ENCODE measurements at places on chromosomes 4 and X.
A peak's percentile ranks its signal among the peaks of the same experiment; 100 is the strongest.

DNA sequence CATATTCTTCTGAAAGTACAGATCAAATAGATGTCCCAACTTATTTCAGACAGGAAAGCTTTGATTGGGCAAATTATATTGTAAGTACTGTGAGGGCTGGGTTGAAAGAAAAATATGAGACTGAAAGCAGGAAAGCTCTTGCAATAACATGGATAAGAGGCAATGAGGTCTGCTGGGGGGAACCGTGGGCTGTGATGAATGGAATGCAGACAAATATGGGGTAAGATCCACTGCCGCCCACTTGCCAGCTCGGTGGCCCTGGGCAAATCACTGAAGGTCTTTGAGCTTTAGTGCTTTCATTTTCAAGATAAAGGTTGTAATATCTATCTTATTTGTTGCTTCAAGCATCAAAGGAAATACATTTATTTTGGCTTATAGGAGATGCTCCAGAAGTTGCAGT is 51.0 kb downstream of the AGA start:
- no peak for DNase-seq

DNA sequence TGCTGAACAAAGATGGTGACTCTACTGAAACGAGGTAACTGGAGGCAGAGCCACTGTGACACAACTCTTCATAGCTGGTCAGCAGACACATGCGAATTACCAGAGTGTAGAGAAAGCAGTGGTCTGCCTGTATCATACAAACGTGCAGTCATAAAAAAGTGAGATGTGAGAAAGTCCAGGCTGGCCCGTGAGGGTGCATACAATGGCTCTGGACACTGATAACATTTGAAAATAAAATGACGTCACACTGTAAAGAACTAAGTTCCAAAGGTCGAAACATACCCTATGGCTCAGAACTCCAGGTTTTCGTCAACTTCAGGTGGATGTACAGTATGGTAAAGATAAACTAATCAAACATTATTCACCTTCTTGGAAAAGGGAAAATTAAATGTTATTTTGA is 95.7 kb downstream of the SHISA3 start:
- DNase-seq: no peak

DNA sequence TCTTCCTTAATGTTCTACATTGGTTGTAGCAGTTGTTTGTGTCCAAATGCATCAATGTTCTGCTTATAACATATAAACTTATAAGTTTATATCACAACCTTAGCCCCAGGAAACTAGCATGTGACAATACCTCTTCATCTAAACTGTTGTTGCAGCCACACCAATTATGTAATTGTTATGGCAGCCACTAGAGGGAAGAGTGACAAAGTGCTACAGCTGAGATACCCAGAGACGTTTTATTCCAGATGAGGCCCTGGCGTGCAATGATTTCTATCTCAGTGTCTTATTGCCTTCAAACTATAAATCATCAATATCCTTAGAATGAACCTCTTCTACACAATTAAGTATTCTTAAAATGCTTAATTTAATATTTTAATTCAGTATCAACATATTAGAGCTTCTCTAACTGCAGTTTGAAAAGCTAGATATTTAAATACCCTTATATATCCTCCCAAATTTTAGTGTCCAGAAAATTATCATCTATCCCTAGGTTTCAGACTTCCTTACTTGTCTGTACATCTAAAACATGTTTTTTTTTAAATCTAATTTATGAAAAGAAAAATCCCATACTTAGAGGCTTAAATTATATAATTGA is 171.6 kb downstream of the PCDH10 start:
- DNase-seq: peak; percentile 16

- DNase-seq: no peak
Observed at GRCh38 chr4:56658528-56658927, 22.6 kb downstream of the HOPX start.

GRCh38 chrX:129158505-129158904 is 364.8 kb downstream of the SMARCA1 start:
- no peak for DNase-seq

DNA sequence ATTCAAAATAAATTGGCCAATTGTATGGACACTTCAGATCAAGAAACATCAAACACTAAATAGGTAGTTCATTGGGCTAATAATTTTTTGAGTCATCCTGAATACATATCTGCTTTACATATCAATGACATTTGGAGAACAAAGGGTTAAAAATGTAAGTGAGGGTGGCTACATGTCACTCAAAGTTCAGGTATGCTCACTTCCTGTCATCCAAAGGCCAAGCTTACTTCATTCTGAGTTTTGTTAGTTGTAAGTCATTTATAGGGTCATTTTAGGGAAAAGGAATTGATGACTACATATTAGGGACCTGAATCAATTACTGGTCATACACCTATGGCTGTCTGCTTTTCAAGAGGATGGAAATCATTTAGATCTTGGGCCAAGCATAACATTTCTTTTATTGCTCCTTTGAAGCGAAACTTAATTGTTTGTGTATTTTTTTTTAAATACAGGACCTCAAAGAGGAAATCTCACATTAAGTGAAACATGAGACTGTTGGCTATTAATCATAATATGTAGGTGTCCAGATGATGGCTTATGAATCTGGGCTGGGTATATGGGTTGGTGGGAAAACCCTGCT is 119.2 kb upstream of the LEF1 start:
- no peak for DNase-seq
